ENCODE measurements at places on chromosomes 7 and 10.

DNA sequence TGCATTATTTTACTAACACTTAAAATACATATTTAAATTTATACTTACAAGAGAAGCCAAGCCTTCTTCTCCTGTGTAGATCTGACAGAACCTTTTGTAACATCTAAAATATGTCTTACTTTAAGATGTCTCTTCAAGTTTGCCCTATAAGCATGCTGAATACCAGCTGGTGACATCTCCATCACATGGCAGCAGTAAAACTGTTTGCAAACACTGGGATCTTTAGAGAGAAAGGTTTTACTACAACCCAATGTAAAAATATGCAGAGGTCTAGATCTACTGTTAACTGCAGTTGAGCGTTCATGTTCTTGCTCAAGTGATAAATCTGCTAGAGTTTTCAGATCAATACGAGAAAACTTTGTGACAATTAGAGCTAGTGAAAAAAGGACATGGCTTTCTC is 23.2 kb downstream of the PDZD8 start:
- DNase-seq: no peak

DNA sequence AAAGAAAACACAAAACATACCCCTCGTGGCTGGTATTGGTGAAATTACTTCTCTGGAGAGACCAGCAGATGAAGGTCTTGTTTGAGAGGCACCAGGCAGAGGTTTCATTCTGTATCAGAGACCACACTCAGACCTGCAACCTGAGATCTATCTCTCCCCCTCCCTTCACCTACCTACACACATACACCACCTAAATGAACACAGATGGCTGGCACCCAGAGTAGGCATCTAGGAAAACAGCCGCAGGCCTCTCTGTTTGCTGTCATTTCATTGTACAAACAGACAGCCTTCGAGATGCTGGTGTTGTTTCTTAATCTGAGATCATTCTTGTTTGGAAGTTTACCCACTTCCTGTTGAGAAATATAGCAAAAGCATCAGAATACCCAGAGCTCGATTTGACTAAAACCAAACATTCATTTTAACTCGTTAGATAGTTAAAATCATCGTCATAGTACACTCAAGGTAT is 173.9 kb upstream of the SLC25A13 start:
- peak; percentile 84 for DNase-seq

- DNase-seq: no peak
These were observed 121.5 kb downstream of the NKX6-2 start for GRCh38 chr10:132664407-132664806.

DNA sequence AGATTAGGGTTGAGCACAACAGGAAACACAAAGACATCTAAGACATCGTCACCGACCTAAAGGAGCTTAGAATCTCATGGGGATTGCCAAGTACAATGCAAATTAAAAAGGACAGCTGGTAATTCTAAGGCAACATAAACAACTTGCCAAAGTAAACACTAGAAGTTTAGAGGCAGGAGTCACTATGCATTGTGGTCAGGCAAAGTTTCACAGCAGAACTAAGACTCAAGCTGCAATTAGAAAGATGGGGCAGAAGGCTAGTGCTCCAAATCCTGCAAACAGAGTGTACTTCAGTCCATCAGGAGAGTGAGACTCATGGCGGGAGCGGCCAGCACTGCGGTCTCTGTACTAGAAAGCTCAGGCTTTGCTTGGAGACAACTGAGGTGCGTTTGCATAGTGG is 52.7 kb downstream of the HIPK2 start:
- no peak for DNase-seq

- DNase-seq: peak; percentile 32
These were observed 160.3 kb upstream of the KLF14 start for GRCh38 chr7:130894146-130894908.

Data from NCI-H1092 treated with DMSO at 0.1 percent for 48 hours (cell line).